NCI-H2107 (cell line): ENCODE measurements at places on chromosomes 5 and 9.

DNA sequence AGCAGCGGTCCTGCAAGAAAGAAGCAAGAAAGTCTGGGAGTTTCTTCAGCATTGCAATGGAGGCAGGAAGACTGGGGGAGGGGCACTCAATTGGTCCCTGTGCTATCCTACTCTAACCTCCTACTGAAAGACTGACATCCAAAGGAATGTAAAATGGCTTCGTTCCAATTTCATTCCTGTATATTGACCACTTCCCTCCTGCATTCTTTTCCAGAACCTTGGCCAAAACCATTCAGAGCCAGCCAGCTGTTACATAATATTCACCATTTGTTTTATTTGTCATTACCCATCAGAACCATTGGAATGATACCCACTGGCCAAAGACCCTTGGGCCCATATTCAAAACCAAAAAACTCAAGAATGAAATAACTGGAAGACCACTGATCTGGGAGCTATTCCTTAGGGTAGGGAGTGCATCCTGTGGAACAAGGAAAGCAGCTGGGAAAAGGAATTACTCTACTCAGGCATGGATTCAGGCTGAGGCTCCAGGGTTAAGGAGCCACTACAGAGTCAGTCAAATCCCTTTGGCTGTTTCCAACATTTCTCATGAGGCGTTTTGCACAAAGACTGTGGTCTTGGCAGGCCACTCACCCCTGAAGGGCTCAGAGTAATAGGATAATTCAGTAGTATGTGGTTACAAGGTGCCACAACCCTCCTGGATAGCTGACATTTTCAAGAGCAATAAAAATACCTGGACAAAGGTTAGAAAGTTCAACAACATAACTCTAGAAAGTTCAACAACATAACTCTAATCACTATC, 148.7 kb upstream of the SLC1A3 start:
- DNase-seq: no peak

GRCh38 chr9:111613436-111614040, 14.1 kb upstream of the PTGR1 start:
- DNase-seq: no peak

DNA sequence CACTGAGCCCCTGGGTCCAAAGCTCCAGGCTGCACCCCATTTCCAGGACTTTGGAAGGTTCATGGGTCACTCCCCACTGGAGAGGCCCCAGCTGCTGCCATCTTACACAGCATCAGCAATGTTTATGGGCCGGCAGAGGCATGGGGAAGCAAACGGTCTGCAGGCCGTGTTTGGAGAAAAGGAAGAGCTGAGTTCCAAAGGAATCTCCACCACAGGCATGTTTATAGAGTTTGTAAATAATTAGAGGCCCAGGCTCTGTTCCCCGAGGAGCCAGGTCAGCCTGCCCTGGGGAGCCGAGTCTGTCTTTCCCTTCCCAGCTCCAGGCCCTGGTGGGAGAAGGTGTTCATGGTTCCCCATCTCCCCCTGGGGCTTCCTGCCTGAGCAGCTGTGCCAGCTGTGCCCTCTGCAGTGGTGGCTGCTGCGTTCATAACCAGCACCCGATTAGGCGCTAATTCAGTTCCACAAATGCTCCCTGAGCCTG, 64.8 kb downstream of the COL27A1 start:
- no peak for DNase-seq

DNA sequence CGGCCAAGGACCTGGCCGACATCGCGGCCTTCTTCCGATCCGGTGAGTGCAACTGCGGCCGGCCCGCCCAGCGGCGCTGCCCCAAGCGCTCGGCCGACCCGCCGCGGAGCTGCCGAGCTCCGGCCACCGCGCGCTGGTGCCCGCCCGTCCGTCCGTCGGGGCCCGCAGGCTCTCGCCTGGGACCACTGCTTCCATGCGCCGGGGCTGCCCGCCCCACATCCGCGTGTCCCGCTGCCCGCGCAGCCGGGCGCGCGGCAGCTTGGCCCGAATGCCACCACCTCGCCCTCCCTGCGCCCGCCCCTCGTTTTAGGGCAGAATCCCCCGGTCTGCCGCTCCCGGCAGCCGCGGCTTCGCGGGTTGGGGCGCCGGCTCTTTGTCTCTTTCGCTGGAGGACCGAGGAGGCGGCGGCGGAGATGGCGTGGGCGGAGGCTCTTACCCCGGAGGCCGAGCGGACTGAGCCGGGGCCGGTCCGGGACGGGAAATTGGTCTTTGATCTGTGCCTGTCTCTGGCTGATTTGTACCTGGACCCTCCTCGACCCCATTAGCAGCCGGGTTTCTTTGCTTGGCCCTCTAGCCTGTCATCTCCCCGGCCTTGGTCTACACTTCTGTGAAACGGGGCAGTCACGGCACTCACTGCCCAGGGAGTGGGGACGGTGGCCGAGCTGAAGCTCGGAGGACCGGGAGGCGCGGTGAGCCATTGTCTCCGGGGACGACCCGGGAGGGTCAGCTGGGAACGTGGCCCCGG, 871 bp downstream of the TRIO start:
- DNase-seq: no peak

DNA sequence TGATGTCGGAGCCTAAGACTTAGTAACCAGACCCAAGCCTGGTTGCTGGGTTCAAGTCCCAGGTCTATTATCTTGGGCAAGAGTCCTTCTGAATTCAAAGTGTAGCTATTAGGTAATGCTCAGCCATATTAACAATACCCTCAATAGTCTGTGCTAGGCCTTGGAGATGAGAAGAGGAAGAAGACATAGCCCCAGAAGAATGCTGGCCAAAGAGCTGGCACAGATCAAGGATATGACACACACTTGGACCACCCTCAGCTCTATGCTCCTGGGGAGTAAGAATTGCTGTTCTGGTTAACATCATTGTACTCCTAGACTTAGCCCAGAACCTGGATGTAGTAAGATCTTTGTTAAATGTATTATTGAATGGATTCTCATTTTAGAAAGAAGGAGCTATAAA, 426.7 kb downstream of the CDK5RAP2 start:
- DNase-seq: no peak

DNA sequence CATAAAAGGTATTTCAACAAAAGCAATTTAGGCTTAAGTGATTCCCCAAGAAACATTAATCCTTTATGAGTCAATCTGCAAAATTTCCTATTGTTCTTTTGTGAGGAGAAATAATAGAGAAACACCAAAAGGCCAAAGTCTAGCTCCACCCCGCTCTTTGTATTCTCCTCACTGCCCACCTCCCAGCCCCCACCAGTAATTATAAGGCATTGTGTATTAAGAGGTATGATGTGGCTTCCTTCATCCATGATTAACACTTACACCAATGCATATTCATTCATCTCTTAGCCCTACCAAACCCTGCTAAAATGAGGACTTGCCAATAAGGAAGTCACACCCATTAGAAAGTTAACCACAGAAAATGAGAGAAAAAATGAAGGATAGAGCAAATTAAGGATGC, 105.3 kb upstream of the SPATA31D4 start:
- DNase-seq: no peak

DNA sequence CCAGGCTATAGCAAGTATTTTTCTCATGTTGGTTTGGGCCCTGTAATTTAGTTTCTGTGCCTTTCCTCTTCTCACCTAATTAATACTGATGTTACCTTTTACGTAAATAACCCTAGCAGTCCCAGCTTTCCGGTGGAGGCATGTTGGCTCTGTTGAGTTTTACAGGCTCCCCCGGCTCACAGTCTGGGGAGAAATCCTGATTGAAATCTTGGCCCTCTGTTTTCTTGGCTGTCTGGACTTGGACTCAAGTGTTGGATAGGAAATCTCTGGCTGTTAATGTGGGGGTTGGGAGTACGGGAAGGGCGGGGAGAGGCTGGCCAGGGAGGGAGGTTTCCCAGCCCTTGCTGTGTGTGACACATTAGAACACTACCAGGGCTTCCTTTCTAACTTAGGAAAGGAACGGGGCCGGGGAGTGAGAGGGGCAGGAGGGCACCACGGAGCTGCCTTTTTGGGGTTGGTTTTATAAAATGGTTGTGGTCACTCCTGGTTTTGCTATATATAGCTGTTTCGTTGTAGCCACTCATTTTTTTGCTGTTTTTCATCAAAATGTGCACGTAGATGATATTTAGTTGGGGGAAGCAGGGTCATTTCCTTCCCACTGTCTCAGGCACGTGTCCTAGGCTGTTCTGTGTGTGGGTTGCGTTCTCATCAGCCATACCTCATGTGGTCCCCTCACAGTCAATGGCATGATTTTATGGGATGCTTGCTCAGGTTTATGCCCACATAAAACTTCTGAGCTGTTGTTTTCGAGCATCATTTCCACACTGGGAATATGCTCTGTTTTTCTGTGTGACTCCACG, 11.0 kb downstream of the TRIO start:
- no peak for DNase-seq
